ENCODE measurements at places on chromosomes 7 and 10. TPM values are rescaled to one million over a fixed set of nuclear protein-coding genes. Genes with fewer than 3 reads are reported as not detected.

The PPP1R9A gene
- total RNA-seq = 5.3 TPM

The ZMYND11 gene
- total RNA-seq = 92.7 TPM

The ERV3-1 gene
- total RNA-seq = 7.9 TPM

The CDCA7L gene
- total RNA-seq = 12.6 TPM

The STOX1 gene
- 0.51 TPM for total RNA-seq

The PRKAR2B gene
- 21.8 TPM for total RNA-seq

The KLF14 gene
- not detected for total RNA-seq

The GPNMB gene
- total RNA-seq = 127 TPM

The HHEX gene
- 6.1 TPM for total RNA-seq

The FAM25G gene
- total RNA-seq = not detected

The NKX2-3 gene
- not detected for total RNA-seq

The INHBA gene
- 14.7 TPM for total RNA-seq

The SNCG gene
- total RNA-seq = 68.6 TPM

The NPC1L1 gene
- total RNA-seq = not detected

The ACSM6 gene
- not detected for total RNA-seq

The ADCYAP1R1 gene
- 22.0 TPM for total RNA-seq

The C10orf143 gene
- total RNA-seq = not detected

The EPHA1 gene
- 1.3 TPM for total RNA-seq

The GHRHR gene
- total RNA-seq = not detected

The CTAGE8 gene
- total RNA-seq = not detected

The CCM2 gene
- total RNA-seq = 31.2 TPM

The GBX1 gene
- 0.41 TPM for total RNA-seq

The MYO1G gene
- 3.1 TPM for total RNA-seq

The MACC1 gene
- total RNA-seq = 1.5 TPM

The CSTF2T gene
- 21.5 TPM for total RNA-seq

The NANOS1 gene
- total RNA-seq = 4.5 TPM

The ATAD1 gene
- 14.7 TPM for total RNA-seq

Measured in uterus (tissue), 4 donors.